Hematopoietic multipotent progenitor cell treated with erythropoietin and hydrocortisone succinate and interleukin-3 and kit ligand, for 15 days (in vitro differentiated cells): ENCODE measurements at places on chromosomes 4 and X.

GRCh38 chr4:159281771-159282170, 178.9 kb downstream of the RAPGEF2 start:
- no peak for DNase-seq

DNA sequence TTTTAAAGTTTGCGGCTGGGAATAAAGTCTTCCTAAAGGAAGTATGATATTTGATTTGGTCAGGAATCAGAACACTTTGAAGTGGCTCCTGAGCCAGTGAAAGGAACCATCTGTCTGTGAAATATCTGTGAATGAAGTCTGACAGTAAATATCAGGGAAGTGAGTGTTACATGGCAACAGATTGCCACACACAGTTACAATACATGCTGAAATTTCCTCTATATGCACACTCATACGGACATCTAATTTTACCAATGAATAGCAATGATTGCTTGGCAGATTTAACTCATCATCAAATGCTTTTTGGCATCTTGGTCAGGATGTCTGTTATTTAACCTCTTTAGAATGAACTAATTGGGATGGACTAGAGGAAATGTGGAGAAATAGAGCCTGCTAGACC, 1023.8 kb downstream of the FAT4 start:
- no peak for DNase-seq

- no peak for DNase-seq
Measured at GRCh38 chrX:154986826-154987575, 35.5 kb downstream of the F8 start.

GRCh38 chrX:107384397-107385105, 64.9 kb upstream of the FRMPD3 start:
- DNase-seq, result no peak

- DNase-seq, result no peak
Measured at GRCh38 chrX:41381685-41382084, 47.7 kb downstream of the DDX3X start.
